ENCODE measurements at places on chromosomes 5 and 9.

GRCh38 chr5:134099939-134100282, 14.6 kb upstream of the TCF7 start:
- no peak for DNase-seq

DNA sequence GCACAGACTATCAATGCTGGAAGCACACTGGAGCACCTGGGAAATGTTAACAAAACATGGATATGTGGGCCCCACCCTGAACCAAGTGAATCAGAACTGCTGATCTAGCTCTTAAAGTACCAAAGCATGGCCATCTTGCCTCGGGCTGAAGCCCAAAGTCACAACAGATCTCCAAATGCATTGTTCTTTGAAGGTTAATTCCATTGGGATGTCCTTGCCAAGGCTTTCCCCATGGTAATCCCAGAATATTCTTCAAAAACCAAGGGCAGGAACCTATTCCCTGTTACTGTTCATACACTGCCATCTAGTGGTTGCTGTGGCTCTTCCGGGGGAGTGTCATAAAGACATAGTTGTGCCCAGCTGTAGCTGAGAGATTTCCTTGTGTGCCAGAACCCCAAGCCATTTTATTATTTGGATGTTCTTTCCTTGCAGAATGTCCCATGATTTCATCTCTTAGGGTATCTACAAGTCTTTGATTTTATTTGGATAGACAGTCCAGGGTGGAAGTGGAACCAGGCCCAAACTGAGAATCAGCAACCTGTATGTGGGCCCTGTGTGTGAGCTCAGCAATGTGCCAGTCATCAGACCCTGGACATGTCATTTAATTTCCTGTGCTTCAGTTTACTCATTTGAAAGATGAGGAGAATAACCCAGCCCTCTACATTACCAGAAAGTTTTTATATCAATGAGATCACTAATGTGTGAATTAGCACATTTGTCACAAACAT, 290.0 kb downstream of the ACTL7B start:
- no peak for DNase-seq

DNA sequence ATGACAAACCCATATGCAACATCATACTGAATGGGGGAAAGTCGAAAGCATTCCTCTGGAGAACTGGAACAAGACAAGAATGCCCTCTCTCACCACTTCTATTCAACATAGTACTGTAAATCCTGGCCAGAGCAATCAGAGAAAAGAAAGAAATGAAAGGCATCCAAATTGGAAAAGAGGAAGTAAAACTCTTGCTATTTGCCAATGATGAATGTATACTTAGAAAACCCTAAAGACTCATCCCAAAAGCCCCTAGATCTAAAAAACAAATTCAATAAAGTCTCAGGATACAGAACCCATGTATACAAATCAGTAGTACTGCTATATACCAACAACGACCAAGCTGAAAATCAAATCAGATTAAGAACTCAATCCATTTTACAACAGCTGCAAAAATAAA, 66.9 kb downstream of the SPATA31C2 start:
- no peak for DNase-seq

GRCh38 chr5:146662229-146662628, 146.2 kb upstream of the GPR151 start:
- no peak for DNase-seq

DNA sequence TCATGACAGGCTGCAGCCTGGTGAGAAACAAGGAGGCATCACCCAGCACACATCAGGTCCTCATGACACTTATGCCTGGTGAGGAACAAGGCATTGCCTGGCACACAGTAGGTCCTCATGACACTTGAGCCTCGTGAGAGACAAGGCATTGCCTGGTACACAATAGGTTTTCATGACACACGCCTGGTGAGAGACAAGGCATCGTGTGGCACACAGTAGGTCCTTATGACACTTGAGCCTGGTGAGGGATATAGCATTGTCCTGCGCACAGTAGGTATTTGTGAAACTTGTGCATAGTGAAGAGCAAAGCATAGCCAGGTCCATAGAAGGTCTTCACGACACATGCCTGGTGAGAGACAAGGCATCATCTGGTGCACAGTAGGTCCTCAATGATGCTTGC, 23.5 kb downstream of the WHRN start:
- no peak for DNase-seq

- no peak for DNase-seq
These were observed 1625.2 kb downstream of the MAT2B start for GRCh38 chr5:165130656-165131055.

All from activated T-helper 1 cell treated with Interleukin-2 at 50 U/mL for 16 hours (primary cell).